ENCODE measurements at places on chromosomes 2 and 18.

GRCh38 chr2:76178610-76179009, 467.9 kb upstream of the GCFC2 start:
- DNase-seq: no peak

- no peak for DNase-seq
These were observed 38.4 kb downstream of the LAMA1 start for GRCh38 chr18:7079231-7079630.

DNA sequence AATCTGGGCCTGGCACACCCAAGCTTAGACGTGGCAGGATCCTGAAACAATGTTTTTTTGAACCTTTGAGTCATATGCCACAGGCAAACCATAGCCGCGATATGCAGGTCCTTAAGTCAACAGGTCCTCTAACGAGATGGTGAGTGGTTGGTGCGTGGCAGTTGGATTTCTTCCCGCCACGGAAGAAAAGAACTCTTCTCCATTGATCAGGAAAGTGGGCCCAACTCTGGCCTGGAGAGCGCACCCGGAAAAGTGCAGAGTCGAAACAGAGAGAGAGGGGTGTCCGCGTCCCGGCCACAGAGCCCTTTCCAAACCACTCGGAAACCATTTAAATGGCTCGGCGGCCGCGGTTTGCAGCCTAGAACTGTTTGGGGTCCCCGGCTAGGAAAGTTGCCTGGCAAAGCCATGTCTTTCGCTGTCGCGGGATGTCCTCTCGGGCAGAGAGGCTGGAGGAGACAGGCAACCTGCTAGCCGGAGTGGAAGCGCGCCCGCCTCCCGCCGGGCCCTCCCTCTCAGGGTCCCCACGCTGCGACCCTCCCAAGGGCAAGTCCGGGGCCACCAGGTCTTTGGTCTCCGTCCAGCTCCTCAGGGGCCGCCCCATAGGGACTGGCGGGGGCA, 777 bp downstream of the GALNT3 start:
- DNase-seq: no peak

GRCh38 chr2:143719406-143719805, 590.2 kb downstream of the ARHGAP15 start:
- DNase-seq: no peak

DNA sequence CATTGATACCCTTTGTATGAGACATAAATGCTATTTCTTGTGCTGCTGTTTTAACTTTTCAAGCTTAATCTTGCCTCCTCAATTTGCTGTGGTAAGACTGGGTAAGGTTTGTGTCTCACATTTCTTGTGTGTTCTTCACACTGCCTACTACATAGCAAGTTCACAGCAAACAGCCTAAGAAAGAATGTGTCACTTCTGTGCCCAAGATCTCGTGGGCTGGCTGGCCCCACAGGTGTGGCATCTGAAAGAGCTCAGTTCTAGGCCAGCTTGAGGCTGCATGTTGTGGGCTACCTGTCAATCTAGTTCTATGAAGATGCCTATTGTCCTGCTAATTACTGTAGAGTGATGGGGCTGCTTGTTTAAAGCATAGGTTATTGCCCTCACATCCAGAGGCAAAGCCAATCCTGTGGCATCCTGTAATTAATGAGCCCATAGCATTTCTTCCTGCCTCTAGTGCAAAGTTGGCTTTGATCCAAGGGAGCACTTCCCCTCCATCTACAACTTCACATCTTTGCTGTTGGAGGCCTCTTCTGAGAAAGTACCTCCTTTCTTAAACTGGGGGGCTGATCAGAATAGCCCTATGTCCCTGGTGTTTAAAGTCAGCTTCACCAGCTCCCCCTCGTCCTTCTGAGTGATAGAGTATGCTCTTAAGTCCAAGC, 40.9 kb upstream of the ASPRV1 start:
- no peak for DNase-seq

DNA sequence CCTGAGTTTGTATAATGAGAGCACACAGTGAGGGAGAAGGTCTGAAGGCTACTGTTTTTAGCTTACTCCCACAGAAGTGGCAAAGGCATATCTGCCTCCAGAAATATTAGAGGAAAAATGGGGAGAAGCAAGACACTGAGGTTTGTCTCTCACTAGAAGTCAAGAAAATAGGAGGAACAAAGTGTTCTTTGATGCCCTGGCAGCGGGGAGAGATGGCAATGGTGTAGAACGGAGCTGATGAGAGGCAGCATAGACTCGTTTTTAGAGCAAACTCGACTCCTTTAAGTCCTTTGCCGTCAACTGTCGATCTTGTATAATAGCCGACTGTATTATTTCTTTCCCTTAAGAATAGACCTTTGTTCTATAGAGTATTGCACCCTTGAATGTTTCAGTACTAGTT, 73.8 kb downstream of the ANKRD44 start:
- DNase-seq: no peak

DNA sequence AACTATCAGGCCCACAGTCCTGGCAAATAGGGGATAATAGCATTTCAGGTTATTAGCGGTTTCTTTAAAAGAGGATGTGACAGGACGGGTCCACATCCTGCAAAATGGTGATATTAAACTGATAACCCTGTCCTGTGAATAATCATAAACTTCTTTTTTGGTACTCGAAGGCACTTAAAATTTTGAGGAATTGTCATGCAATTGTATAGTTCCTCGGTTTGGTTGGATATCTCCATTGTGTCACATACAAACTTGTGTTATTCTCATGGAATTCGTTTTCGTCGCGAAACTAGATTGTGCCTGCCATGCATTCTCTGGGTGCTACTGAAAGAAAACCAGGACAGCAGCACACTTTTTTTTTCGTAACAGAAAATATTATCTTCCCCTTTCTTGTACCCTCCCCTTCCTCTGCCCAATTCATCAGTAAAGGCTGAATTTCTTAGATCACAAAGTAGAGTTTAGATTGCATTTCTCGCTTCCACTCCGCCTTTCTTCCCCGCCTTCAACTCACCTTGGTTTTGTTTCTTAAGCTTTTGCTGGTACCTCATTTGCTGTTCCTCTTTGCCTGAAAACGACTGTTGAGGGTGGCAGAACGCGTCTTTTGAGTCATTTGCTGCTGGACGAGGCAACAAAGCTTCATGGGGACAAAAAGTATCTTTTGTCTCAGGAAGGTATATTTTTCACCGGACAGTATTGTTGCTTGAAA, 1.3 kb downstream of the CERS6 start:
- DNase-seq: no peak

All from fibroblast of skin of left biceps (primary cell).